ENCODE measurements at places on chromosomes 5 and 9.
A peak's percentile ranks its signal among the peaks of the same experiment; 100 is the strongest.

DNA sequence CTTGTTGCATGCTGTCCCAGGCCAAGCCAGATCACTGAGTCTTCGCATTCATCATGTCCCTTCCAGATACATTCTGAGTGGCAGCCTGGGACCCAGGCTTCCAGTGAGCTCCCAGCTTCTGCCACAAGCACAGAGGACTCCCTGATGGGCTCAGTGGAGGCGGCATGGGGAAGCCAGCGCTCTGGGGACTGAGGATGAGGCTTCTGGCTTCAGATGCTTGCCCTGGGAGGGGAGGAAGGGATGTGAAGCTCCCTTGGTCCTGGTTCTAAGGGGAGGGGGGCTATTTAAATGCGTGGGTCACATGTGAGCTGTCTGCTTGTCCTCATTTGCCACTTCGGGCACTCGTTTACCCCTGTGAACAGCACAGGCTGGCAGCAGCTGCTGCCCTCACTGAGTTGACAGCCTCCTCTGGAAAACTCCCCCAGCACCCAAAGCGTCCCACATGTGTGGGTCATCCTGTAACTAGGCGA lies 174.0 kb downstream of the NR3C1 start:
- no peak for DNase-seq

DNA sequence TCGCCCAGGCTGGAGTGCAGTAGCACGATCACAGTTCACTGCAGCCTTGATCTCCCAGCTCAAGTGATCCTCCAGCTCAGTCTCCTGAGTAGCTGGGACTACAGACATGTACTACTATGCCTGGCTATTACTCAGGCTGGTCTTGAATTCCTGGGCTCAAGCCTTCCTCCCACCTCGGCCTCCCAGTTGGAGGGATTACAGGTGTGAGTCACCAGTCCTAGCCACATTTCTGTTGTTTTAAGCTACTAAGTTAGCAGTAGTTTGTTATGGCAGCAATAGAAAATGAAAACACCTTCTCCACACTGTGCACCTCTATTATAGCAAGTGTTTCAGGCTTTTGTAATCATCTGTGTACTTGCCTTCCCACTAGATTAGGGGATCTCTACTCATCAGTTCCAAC lies 588.9 kb upstream of the TLE4 start:
- peak; percentile 15 for DNase-seq

DNA sequence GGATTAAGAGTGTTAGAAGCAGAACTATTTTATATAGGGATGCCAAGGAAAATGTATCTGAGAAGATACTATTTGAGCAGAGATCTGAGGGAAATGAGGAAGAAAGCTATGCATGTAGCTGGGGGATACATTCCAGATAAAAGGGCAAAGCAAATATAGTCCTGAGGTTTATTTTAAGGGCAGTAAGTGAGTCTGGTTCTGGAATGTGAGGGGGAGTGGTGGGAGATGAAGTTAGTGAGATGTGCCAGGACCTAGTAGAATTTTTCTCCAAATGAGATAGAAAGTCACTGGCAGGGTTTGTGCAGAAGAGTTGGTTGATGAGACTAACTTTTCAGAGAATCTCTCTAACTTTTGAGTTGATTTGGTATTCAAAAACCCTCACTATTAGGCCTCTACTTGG lies 374.7 kb downstream of the ADGRV1 start:
- DNase-seq: no peak

DNA sequence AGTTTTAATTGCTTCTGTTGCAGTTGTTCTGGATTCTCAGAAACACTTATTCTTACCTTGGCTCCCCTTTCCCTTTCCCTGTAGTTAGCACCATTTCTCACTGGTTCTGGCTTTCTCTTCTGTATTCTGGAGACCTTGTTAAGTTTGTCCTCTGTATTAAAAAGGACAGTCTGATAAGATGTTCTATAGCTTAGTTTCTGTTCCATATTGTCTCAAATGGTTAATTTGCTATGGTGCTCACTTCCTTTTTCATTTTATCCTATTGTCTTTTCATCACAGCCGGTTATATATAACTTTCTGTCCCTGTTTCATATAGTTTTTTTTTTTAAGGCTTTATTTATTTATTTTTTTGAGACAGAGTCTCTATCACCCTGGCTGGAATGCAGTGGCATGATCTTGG lies 41.4 kb upstream of the KIAA1958 start:
- no peak for DNase-seq

DNA sequence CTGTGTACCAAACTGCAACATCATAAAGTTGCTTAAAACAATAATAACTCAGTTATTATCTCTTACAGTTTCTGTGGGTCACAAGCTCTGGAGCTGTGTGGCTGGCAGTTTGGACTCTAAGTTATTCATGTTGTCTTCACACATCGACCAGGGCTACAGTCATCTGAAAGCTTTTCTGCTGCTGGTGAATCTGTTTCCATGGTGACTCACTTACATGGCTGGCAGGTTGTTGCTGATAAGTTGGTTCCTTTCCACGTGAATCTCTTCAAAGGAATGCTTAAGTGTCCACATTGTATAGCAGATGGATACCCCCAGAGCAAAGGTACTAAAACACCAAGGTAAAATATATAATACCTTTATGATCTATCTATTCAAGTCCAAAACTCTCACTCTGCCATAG lies 44.8 kb upstream of the CYLC2 start:
- DNase-seq: no peak

GRCh38 chr9:93659044-93659836 lies 82.9 kb downstream of the PHF2 start:
- no peak for DNase-seq

DNA sequence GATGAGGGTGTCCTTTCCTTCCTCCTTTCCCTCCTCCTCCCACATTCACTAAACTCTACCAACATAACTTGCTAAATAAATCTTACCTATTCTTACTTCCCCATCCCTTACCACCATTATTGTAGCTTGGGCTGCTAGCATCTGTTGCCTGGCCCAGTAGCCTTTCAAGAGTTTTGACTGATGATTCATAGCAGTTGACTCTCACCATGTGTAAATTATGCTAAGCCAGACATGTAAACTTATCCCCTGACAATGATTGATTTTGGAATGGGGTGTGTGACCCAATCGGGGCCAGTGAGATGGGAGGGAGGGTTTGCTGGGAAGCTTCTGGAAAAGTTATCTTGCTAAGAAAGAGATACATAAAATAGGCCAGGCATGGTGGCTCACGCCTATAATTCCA lies 161.8 kb upstream of the SPRY4 start:
- no peak for DNase-seq

DNA sequence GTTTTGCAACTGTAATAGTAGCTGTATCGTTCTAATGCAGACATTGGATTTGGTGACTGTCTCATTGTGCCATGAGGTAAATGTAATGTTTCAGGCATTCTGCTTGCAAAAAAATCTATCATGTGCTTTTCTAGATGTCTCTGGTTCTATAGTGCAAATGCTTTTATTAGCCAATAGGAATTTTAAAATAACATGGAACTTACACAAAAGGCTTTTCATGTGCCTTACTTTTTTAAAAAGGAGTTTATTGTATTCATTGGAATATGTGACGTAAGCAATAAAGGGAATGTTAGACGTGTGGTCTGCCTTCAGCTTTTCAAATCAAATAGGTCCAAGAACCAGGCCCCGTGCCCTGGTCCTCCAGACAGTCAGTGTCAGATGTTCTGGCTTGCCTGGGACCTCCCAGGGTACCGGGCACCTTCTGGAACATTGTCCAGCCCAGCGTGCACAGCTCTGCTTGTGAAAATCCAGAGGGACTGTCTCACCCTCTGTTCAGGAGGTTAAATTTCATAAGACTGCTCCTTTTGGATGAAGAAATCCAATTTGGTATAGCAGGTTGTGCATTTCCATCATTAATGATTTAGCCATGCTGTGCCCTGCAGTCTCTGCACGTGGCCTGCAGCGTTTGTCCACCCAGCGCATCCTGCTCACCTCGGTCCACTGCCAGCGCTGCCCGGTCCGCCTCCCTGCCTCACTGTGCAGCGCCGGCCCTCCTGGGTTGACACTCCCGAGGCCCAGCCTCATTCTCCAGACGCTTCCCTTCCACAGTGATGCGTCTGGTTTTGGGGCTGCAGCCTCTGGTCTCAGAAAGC lies 6.6 kb upstream of the AHRR start:
- no peak for DNase-seq

GRCh38 chr5:86124333-86124732 lies 493.4 kb upstream of the COX7C start:
- no peak for DNase-seq

All from H4 (cell line).